ENCODE measurements at places on chromosomes 12 and 14.

GRCh38 chr12:130988751-130989150, 35.0 kb downstream of the ADGRD1 start:
- no peak for DNase-seq

DNA sequence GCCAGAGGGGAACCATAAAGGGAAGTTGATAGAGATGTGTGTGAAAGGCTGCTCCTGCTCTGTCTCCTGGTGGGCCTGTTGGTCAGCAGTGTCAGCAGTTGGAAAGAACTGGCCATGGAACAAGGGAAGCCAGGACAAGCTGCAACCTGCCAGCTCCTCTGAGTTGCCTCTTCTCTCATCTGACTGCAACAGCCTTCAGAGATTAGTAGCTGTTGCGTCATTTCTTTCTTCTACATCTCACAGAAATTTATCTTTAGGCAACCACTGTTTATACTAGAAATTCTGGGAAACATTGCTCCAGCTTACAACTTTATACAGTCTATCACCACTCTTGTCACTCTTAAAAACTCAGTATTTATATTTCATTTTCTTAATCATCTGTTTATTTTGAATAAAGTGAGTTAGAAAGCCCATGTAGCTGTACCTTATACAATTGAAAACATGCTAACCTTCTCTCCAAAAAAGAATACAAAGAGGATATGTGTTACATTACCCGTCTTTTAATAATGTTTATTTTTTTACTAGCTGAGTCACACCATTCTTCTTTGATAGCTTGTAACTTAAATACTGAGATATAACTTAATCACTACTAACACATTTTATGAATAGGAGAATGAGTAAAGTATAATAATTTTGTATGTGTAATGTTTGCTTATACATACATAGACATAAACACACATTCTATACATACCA, 224.2 kb downstream of the LRFN5 start:
- DNase-seq: no peak

- no peak for DNase-seq
These were observed 28.8 kb downstream of the CLEC1A start for GRCh38 chr12:10069976-10070375.

GRCh38 chr12:101939856-101940265, 62.5 kb downstream of the DRAM1 start:
- DNase-seq: peak; percentile 42

DNA sequence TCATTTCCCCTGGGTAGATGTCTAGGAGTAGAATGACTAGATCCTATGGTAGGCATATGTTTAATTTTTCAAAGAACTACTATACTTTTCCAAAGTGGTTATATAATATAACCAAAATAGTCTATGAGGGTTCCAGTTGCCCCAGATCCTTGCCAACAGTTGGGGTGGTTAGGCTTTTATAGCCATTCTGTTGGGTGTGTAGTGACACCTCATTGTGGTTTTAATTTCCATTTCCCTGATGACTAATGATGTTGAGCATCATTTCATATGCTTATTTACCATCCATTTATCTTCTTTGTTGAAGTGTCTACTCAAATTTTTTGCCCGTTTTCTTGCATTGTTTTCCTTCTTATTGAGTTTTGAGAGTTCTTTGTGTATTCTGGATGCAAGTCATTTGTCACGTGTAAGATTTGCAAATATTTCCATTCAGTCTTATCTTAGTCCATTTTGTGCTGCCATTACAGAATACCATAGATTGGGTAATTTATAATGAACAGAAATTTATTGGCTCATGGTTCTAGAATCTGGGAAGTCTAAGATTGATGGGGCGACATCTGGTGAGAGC, 4.7 kb downstream of the SYNE2 start:
- DNase-seq: no peak

GRCh38 chr12:58712976-58713375, 207.3 kb downstream of the LRIG3 start:
- DNase-seq: no peak

DNA sequence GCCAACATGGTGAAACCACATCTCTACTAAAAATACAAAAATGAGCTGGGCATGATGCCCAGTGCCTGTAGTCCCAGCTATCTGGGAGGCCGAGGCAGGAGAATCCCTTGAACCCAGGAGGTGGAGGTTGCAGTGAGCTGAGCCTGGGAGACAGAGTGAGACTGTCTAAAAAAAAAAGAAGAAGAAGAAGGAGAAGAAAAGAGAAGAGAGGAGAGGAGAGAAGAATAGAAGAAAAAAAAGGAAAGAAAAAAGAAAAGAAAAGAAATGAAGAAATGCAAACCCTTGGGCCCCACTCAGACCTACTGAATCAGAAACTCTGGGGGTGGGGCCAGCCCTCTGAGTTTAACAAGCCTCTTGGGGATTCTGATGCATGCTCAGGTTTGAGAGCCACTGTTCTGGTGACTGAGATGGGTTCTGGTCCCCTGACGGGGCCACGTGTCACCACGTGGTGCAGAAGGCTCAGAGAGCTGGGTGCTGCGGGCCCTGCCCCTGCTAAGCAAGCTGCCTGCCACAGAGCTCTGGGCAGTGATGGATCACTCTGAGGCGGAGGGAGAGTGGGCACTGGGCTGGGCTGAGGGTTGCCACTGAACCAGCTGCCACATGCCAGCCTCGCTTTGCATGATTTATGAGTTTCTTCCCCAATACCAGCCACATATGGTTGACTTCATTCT, 37.5 kb downstream of the ERH start:
- DNase-seq: no peak

GRCh38 chr12:56231184-56231582, 1.3 kb downstream of the SLC39A5 start:
- no peak for DNase-seq

DNA sequence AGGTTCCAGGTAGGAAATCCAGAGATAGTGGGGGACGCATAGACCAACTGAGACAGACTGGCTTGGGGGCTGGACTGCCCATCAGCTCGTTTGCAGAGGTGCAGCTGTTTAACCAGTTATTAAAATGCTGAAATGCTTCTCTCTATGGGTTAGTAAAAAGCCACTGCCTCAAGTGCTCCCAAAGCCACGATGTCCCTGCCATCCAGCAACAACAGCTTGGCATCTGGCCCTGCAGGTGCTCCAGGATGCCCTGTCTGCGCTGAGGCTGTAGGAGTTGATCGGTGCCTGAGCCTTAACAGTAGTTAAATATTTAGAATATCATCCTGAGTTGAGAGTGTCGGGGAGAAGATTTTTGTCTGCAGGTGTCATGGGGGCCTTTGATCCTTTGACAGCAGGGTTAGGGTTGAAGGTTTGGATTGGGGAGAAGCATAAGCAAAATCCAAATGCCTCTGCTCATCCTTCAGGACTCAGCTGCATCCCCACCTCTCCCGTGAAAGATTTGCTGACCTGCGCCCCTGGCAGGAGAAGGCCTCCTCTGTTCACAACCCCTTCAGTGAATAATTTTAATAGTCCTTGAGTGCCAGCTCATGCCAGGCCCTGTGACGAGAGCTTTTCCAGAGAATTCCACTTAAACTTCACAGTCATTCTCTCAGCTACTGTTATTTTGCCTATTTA, 127.3 kb upstream of the PWP1 start:
- DNase-seq: no peak

GRCh38 chr14:21874167-21874566, 200.5 kb upstream of the OR4E1 start:
- DNase-seq: no peak

DNA sequence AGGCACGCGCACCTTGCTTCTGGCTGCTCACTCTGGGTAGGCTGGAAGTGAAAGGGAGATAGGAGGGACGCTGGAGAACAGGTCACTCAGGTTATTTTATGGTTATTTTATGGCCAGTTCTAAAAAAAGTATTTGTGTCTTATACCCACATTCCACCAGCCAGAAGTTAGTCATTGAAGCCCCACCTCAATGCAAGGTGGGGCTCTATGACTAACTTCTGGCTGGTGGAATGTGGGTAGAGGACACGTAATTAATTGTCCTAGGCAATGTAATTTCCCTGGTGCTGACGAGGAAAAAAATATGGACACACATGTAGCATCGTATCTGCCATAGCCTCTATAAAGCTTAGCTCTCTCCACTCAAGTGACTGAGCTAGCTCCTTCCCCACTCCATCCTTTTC, 104.9 kb downstream of the PDZRN4 start:
- no peak for DNase-seq

DNA sequence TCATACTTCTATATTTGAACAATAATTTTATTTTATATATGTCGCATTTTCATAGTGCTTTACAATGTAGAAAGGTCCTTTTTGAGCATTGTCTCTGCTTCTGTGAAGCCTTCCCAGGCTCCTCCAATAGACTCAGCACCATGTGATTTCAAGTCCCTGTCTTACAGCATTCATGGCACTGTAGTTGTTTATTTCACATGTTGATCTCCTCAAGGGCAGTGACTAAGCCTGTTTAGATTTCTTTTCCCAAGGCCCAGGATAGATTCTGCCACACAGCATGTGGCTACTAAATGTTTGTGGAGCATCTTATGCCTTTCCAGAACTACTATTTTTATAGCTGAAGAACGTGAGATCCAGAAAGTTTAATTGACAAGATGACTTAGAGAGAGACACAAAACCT, 391.7 kb downstream of the TMEM117 start:
- no peak for DNase-seq

DNA sequence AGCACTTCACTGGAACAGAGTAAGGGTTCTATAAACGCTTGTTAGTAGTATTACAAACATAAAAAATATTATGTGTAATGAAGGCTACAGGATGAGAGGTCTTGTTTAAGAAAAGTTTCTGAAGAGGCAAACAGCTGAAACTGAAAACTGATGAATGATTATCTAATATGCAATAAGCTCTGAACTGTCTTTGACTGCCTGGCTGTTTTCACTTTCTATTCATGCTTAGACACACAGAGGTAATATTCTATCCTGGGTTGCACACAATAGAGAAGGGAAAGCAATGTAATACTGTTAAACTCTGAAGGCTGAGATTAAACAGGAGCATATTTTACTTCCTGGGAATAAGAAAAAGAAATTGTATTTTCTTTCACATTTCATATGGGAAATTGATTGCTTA, 251.3 kb downstream of the ALX1 start:
- no peak for DNase-seq

DNA sequence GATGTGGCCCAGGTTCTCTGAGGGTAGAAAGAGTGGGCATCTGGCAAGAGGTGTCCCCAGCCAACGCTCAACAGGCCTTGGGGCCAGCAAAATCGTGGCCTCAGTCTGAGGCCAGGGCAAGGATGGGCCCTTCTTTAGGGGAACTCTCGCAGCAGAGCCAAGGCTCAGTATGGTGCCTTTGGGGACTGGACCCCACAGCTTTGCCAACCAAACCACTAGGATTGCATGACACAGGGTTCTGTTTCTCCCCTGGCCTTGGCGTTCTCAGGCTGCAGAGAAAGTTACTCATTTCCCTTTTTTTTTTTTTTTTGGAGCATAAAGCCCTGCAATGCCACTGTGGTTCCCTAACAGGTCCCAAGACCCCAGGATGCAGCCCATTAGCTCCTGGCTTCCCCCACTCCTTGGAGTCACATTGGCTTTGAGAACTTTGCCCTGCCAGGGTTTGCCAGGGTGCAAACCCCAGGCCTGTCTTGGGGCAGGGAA, 100.6 kb downstream of the LGMN start:
- DNase-seq: no peak

- DNase-seq: no peak
These were observed 123.7 kb downstream of the SLC25A21 start for GRCh38 chr14:37048666-37049071.

DNA sequence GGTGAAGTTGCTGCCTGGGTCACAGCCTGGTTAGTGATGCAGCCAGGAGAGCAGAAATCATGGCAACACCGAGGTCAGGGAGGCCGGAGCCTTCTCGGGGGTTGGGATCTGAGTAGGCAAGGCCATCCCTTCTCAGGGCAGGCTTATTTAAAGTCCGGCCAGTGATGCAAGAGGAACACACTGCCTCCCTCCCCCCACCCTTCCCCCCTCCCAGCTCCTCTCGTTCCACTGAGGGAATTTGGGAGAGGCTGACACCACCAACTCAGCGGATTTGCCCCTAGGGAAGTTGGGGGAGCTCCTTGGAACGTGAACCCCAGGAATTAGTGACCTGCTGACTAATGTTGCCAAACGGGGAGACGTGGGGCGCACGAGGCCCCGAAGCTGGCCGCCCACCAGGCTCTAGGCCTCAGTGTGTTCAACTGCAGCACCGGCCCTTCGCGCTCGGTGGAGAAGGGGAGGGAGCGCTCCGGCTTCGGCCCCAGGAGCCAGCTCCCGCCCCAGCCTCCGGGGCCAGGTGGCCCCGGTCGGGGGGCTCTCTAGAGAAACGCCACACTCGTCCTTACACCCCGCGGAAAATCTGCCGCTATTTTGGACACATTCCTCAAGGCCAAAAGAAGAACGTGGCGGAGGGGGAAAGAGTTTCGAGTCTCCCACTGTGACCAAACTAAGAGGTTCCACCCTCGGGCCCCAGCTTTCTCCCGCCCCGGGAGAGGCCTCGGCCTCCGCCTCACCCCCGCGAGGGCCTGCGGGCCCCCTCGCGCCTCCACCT, 1.6 kb downstream of the CTDSP2 start:
- DNase-seq: no peak

GRCh38 chr12:128513331-128513730, 246.4 kb downstream of the TMEM132C start:
- DNase-seq: no peak
